ENCODE measurements at places on chromosomes 5 and 9.

DNA sequence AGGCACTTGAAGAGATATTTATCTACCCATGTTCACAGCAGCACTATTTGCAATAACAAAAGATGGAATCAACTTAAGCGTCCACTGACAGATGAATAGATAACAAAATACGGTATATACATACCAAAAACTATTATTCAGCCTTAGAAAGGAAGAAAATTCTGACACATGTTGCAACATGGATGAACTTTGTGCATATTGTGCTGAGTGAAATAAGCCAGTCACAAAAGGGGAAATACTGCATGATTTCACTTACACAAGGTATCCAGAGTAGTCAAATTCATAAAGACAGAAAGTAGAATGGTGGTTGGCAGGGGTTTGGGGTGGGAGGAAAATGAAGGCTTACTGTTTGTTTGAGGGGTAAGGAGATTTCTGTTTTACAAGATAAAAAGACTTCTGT, 66.0 kb downstream of the FBN2 start:
- DNase-seq: no peak

DNA sequence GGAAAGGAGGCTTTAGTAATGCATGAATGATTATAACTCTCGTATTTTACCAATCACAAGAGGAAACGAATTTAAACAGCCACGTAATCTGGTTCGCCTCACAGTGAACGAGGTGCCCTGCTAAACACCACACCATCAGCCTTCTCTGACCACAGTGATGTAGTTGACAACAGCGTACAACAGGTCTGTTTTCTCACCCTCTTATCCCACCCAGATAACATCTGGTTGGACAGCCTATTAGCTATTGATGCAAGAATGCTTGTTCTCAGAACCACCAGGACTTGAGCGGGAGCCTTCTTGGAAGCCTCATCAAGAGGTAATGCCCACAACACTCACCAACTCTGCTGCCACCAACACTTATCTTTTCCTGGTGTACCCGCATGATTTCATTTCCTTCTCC, 23.3 kb downstream of the SLC1A3 start:
- no peak for DNase-seq

GRCh38 chr9:13424204-13424603, 144.7 kb upstream of the MPDZ start:
- DNase-seq: no peak

DNA sequence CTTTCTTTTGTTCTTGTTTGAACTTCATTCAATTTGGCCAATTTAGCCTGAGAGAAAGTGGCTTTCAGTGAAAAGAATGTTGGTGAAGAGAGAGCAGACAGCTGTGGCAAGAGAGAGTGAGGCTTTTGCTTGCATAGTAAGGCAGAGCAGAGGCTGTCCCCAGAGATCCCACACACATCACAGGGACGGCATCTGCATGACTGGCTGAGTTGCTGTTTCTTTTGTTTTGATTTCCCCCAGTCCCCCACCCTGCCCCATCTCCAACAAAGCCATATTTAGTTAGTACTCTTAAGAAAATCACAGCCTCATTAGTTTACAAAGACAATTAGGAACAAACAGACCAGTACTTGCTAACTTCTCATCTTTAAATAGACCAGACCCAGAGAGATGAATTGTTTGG, 363.9 kb upstream of the SEMA6A start:
- peak; percentile 38 for DNase-seq

DNA sequence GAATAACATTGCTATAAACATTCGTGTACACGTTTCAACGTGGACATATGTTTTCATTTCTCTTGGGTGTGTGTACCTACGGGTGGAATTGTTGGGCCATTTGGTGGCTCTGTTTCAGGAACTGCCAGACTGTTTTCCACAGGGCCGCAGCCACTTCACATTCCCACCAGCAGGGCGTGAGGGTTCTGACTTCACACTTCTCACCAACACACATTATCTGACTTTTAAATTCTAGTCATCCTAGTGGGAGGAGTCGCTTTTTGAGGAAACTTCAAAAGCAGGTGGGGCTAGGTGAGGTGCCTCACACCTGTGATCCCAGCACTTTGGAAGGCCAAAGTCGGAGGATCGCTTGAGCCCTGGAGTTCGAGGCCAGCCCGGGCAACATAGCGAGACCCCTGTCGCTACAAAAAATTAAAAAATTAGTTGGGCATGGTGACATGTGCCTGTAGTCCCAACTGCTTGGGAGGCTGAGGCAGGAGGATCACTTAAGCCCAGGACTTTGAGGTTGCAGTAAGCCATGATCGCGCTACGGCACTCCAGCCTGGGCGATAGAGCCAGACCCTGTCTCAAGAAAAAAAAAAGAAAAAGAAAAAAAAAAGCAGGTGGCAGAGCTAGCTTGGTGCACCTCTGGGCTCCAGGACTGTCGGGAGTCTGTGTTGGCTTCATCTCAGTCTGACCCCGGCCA, 28.5 kb downstream of the TSPAN17 start:
- DNase-seq: peak; percentile 70

DNA sequence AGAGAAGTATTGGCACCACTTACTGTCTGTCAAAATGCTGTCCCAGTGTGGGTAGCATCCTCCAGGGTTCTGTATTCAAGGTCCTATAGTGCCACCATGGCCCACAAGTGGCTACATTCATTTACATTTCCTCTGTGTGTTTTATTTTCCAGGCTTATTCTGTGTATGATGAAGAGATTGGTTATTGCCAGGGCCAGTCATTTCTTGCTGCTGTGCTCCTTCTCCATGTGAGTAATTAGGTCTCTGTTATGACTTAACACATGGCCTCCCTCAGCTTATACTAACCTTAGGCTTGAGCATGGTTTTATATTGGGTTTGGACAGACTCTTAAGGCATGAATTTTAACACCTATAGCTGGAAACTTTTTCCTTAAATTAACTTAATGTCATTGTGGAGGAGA, 36.7 kb downstream of the GPR21 start:
- no peak for DNase-seq
